Glutamatergic neuron (in vitro differentiated cells): ENCODE measurements at places on chromosomes 3 and 15. TPM values are rescaled to one million over a fixed set of nuclear protein-coding genes. Genes with fewer than 3 reads are reported as not detected.
A peak's percentile ranks its signal among the peaks of the same experiment; 100 is the strongest.

GRCh38 chr15:74482661-74483060 is 21.7 kb upstream of the UBL7 start:
- no peaks in the 10 kb centered on the region for H3K27me3 ChIP-seq
- no peak overlapping the region for H3K27ac ChIP-seq
- no peak overlapping the region for H3K4me3 ChIP-seq
- no peaks in the 10 kb centered on the region for H3K4me1 ChIP-seq
- no peaks in the 10 kb centered on the region for H3K36me3 ChIP-seq

DNA sequence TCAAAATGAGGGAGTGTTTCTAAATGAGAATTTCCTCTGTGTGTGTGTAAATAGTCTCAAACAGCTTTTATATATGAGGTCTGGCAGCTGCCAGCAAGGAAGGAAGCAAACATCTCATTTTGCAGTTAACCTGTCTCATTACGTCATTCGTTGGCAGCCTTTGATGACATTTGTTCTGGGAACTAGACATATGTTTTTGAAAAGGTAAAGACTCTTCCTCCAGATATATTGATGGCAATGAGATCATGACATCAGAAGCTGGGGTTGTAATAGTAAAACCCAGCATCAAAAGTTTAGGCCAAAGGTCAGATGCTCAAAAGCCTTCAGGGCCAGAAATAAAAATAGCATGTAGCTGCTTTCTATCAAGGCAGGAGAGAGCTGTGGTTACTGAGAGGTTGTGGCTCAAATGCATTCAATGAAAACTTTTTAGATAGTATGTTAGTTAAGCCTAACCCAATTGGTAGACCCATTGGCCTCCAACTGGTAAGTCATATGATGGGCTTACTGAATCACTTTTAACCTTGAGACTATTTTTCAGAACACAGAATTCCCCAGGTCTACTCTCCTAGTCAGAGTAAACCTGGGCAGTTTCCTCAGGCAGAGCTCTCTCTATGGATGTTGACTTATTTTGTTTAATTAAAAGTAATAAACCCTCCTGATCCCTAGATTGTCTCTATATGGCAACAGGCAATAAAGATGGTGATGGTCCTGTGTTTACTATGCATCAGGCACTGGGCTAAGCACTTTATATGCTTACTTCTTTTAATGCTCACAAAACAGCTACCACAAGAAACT is 386.5 kb upstream of the CFAP20DC start:
- no peak overlapping the region for H3K27ac ChIP-seq
- no peak for DNase-seq
- no peaks in the 10 kb centered on the region for H3K4me1 ChIP-seq
- peaks cover 3% of the 10 kb centered on the region for H3K27me3 ChIP-seq
- H3K4me3 ChIP-seq = no peak overlapping the region

DNA sequence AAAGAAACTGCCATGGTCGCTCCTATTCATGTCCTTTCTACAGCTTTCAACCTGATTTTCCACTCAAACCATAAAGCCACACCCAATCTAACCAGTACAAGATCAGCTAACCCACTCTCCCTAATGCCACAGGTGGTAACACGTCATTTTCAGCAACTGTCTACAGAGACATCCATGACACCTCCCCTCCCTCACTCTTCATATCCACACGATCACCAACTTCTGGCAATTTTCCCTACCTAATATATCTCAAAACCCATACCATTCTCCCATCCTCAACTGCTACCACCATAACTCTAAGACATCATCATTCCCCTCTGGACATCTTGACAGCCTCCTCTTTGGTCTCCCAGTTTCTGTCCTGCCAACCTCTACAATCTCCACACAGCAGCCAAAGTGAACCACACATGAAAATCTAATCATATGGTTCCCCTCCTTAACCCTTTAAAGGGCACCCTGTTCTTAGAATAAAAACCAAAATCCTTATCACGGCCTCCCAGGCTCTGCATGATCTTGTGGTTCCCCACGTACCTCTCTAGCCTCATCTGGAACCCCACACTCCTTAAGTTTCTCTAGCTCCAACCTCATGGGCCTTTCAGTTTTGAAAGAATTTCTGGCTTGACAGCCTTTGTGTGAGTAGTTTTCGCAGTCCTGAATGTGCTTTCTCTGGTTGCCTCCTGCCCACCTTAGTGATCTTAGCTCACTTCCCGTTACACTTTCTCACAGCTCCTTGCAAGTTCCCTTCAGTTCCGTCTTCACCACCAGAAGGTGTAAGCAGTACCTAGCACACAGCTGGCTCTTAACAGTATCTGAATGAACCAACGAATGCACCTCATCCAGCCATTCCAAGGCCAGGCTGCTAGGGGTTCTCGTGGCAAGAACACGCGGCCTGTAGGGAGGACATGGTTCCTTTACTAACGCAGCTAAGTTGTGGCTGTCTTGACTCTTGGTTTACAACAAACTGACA is 33.4 kb downstream of the SPINK8 start:
- DNase-seq = no peak
- H3K27me3 ChIP-seq = peaks cover 6% of the 10 kb centered on the region
- peaks cover 10% of the 10 kb centered on the region for H3K4me1 ChIP-seq

GRCh38 chr3:169929830-169930519 is 18.6 kb downstream of the SAMD7 start:
- H3K27me3 ChIP-seq = no peaks in the 10 kb centered on the region
- no peak overlapping the region for H3K4me3 ChIP-seq
- no peak for DNase-seq
- no peak overlapping the region for H3K27ac ChIP-seq

DNA sequence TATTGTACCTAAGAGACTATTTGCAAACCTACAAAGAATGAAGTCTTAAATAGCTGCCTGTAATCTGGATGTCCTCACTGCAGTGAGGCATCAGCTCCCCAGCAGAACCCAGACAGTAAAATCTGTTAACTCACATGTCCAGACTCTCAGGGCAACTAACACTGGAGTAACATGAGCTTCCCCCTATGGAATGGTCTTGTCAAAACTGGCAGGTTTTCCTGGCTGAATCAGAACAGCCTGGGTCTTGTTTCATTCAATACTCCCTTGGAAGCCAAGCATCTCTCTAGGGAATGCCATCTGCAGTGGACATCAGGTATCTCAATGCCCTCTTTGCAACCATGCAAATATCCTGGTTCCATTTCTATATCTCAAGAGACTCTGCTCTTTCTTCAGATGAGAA is 24.4 kb downstream of the PTPN9 start:
- peak; percentile 64 for DNase-seq
- peak overlapping the region; percentile 82 for H3K4me3 ChIP-seq

- no peaks in the 10 kb centered on the region for H3K36me3 ChIP-seq
- no peak overlapping the region for H3K4me3 ChIP-seq
- no peak for DNase-seq
- no peak overlapping the region for H3K27ac ChIP-seq
- no peaks in the 10 kb centered on the region for H3K27me3 ChIP-seq
- H3K4me1 ChIP-seq = no peaks in the 10 kb centered on the region
These were observed 165.8 kb downstream of the ERC2 start for GRCh38 chr3:56302417-56302816.

DNA sequence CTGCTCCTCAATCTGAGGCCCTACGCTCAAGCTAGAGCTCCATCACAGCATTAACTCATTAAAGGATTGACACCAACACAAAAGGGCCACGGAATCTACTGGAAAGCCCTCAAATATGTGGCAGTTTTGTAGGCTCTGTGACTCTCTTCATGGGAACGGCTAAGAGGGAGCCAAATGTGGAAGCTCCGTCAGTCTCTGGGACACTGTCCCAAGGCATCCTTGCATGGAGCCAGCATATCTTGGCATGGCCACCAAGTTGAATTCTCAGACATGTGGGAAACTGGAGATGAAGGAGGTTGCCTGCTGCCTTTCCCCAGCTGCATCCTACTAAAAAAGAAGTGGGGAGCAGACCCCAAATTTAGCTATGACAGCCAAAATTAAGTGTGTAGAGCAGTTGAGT is 296.9 kb downstream of the NTRK3 start:
- peaks cover 2% of the 10 kb centered on the region for H3K27me3 ChIP-seq
- no peaks in the 10 kb centered on the region for H3K36me3 ChIP-seq
- H3K4me1 ChIP-seq = peaks cover 7% of the 10 kb centered on the region
- no peak for DNase-seq

- H3K36me3 ChIP-seq = no peaks in the 10 kb centered on the region
- no peak for DNase-seq
- H3K4me1 ChIP-seq = no peaks in the 10 kb centered on the region
- H3K4me3 ChIP-seq = no peak overlapping the region
- H3K27ac ChIP-seq = no peak overlapping the region
These were observed 71.3 kb downstream of the SPRED1 start for GRCh38 chr15:38323895-38324294.

DNA sequence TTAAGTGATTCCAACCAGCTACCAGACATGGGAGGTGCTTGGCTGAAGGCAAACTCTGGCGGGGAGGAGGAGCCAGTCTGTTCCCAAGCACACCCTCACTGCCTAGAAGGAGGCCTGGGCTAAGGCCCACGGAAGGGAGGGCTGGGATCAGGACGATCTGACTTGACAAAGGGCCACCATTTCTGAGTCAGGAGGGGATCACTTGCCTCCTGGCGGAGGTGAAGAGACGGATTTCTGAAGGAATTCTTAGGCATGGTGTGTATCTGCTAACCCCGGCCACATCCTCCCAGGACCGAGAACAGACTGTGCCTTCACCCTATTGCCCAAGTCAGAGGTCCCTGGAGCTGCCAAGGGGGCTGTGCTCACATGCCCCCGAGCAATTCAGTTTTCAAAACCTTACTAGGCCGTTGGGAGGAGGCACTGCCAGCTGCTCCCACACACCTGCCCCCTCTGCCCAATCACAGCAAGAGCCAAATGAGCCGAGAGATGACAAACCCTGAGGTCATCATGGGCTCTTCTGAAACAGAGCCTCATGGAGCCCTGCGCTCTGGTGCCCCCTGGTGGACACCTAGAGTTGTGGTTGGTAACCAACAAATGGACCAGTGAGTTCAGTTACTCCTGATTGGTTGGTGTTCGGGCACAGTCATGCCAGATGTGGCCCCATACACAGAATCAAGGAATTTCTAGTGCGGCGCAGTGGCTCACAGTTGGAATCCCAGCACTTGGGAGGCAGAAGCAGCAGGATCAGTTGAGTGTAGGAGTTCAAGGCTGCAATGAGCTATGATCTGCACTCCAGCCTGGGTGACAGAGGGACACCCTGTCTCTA is 6.5 kb upstream of the TNK2 start:
- no peaks in the 10 kb centered on the region for H3K36me3 ChIP-seq
- peaks cover 7% of the 10 kb centered on the region for H3K4me1 ChIP-seq
- peaks cover 1% of the 10 kb centered on the region for H3K27me3 ChIP-seq
- peak overlapping the region; percentile 91 for H3K27ac ChIP-seq

- H3K36me3 ChIP-seq = no peaks in the 10 kb centered on the region
These were observed 30.2 kb upstream of the LCTL start for GRCh38 chr15:66595931-66596545.

DNA sequence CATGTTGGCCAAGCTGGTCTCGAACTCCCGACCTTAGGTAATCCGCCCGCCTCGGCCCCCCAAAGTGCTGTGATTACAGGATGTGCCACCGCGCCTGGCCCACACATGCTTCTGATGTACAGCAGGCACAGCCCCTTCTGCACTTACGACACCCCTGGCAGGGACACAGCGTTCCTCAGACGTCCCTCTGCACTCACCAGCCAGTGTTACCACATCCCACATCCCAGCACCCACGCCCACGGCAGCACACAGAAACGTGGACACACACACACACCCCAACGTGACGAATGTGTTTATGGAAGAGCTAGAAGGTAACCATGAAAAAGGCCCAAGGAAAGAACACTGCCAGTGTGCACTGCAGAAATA is 576 bp upstream of the RPAP1 start:
- H3K27ac ChIP-seq = no peak overlapping the region
- H3K27me3 ChIP-seq = peaks cover 11% of the 10 kb centered on the region
- no peaks in the 10 kb centered on the region for H3K36me3 ChIP-seq
- peak overlapping the region; percentile 99 for H3K4me3 ChIP-seq

DNA sequence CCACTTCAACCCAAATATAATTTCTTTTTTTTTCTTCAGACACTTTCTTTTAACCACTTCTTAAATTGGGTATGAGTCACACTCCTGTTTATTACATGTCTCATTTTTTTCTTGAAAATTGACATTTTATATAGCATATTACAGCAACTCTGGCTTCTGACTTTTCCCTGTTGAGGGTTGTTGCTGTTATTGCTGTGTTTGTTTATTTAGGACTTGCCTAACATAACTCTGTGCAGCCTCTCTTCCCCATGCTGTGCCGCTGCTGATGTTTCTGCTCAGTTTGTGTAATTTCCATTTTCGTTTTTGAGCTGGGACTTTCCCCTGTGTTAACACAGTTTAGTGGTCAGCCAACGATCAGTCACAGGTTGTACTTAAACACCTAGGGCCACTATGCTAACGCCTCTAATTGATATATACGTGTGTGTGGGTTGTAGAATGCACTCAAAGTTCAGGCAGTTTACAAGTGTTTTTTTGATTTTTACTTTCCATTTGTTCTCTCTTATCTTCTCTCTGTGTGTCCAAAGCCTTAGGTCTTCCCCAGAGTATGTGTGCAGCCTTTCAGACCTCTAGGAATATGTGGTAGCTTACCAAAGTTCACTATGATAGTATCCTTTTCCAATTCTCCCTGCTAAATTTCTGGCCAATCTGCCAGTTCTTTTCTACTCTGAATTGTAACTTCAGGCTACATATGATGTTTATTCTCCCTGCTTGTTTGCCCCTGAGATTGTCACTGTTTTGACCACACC is 337.2 kb downstream of the ZBTB20 start:
- H3K27ac ChIP-seq = no peak overlapping the region
- no peak overlapping the region for H3K4me3 ChIP-seq
- H3K27me3 ChIP-seq = no peaks in the 10 kb centered on the region
- peaks cover 3% of the 10 kb centered on the region for H3K36me3 ChIP-seq
- H3K4me1 ChIP-seq = peaks cover 2% of the 10 kb centered on the region

GRCh38 chr3:144033863-144034262 is 62.2 kb downstream of the DIPK2A start:
- no peaks in the 10 kb centered on the region for H3K4me1 ChIP-seq
- H3K4me3 ChIP-seq = no peak overlapping the region
- H3K36me3 ChIP-seq = no peaks in the 10 kb centered on the region
- H3K27me3 ChIP-seq = no peaks in the 10 kb centered on the region
- H3K27ac ChIP-seq = no peak overlapping the region

DNA sequence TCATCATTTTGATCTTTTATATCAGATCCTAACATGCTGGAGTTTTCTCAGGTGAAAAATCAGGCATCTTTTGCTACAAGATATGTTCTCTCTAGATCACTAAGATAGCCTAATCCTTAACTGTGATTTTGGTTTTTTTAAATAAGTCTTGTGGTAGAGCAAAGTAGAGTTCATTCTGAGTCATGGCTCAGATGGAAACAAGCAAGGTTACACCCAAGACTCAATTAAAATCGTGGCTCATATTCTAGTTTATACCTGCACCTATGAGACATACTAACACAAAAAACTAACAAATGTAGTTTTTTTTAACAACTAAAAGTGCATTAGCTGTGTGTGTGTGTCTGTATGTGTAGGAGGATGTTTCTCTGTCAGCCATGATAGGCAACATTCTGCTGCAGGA is 428.2 kb downstream of the NLGN1 start:
- H3K27ac ChIP-seq = no peak overlapping the region
- no peak overlapping the region for H3K4me3 ChIP-seq
- no peaks in the 10 kb centered on the region for H3K4me1 ChIP-seq
- no peaks in the 10 kb centered on the region for H3K36me3 ChIP-seq
- H3K27me3 ChIP-seq = no peaks in the 10 kb centered on the region

- H3K27ac ChIP-seq = no peak overlapping the region
- peaks cover 6% of the 10 kb centered on the region for H3K27me3 ChIP-seq
- H3K4me3 ChIP-seq = no peak overlapping the region
- H3K36me3 ChIP-seq = no peaks in the 10 kb centered on the region
- H3K4me1 ChIP-seq = peaks cover 19% of the 10 kb centered on the region
These were observed 57.5 kb downstream of the RBPMS2 start for GRCh38 chr15:64717735-64718495.

Gene C2CD4A
- 0.20 TPM for total RNA-seq

Gene RTP3
- not detected for total RNA-seq

Gene EBLN2
- total RNA-seq = 5.7 TPM

Gene BNIP2
- 70.2 TPM for total RNA-seq
